T-helper 17 cell (primary cell): ENCODE measurements at places on chromosomes 13 and 19. TPM values are rescaled to one million over a fixed set of nuclear protein-coding genes. Genes with fewer than 3 reads are reported as not detected.

Gene UQCR11
- total RNA-seq: 125 TPM

Gene SLITRK5
- 0.17 TPM for total RNA-seq

Gene LAIR2
- 0.94 TPM for total RNA-seq

Gene PSG11
- 0.29 TPM for total RNA-seq

Gene KCNC3
- 2.0 TPM for total RNA-seq
